ENCODE measurements at places on chromosomes 11 and 22.

- DNase-seq: no peak
Measured at GRCh38 chr11:19444231-19444630, 203.5 kb upstream of the E2F8 start.

- DNase-seq: no peak
Measured at GRCh38 chr11:101049123-101049522, 80.5 kb downstream of the PGR start.

GRCh38 chr11:85787168-85787567 lies 23.8 kb downstream of the SYTL2 start:
- no peak for DNase-seq

GRCh38 chr11:73645121-73645969 lies 1.0 kb upstream of the PLEKHB1 start:
- no peak for DNase-seq

GRCh38 chr11:24779791-24780190 lies 282.9 kb downstream of the LUZP2 start:
- DNase-seq: no peak

GRCh38 chr11:76185931-76186401 lies 20.3 kb downstream of the WNT11 start:
- no peak for DNase-seq

DNA sequence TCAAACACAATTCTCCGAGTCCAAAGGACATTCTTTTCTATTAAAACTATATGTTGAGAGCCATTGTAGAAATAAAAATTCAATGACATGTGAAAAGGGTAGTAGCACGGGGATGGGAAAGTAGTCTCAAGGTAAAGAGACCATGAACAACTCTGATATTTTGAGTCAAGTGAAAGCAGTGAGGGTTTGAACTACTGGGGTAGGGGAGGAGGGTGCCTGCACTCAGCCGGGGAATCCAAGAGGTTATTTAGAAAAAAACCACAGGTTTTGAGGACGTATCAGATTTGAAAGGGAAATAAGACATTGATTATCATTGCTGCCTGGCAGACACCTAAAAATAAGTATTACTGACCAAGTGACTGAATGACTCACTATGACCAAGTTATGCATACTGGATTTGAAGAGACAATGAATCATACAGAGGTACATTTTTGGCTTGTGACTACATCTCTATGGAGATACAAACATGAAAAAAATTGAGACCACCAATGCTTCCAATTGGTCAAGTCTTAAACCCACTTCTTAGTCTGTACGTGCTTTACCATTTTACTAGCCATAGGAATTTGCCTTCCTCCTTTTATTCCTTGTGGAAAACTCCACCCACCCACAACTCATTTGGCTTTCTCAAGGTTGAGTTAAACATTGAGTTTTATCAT lies 2.2 kb upstream of the OR52H1 start:
- no peak for DNase-seq
